ENCODE measurements at places on chromosomes 13 and 19. TPM values are rescaled to one million over a fixed set of nuclear protein-coding genes. Genes with fewer than 3 reads are reported as not detected.

DNA sequence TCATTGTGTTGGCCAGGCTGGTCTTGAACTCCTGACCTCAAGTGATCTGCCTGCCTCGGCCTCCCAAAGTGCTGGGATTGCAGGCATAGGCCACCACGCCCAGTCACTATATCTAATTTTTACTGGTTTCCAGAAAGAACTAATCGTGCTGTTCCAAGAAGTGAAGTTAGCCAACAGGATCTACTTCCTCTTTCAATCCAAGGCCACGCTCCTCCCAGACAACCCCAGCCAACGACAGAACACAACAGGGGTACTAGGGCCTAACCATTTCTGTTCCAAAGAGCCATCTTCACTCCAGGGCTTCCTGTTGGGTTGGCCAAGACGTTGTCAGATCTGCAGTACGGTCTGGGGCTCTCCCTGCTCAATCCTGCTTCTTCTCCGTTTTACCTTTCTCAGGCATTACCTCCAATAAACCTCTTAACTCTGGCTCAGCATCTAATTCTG, 7.0 kb upstream of the LSM14A start:
- no peak for DNase-seq
- no peaks in the 10 kb centered on the region for H3K36me3 ChIP-seq
- no peak overlapping the region for H3K4me3 ChIP-seq
- no peaks in the 10 kb centered on the region for H3K27me3 ChIP-seq

The CLEC4G gene
- not detected for total RNA-seq

- H3K36me3 ChIP-seq: no peaks in the 10 kb centered on the region
- H3K27ac ChIP-seq: no peak overlapping the region
- no peak overlapping the region for H3K4me3 ChIP-seq
- H3K4me1 ChIP-seq: no peaks in the 10 kb centered on the region
- no peaks in the 10 kb centered on the region for H3K27me3 ChIP-seq
These were observed 76.9 kb downstream of the TNFSF13B start for GRCh38 chr13:108346376-108346775.

- peaks cover 15% of the 10 kb centered on the region for H3K36me3 ChIP-seq
- H3K27me3 ChIP-seq: no peaks in the 10 kb centered on the region
- no peaks in the 10 kb centered on the region for H3K4me1 ChIP-seq
- no peak for DNase-seq
- H3K27ac ChIP-seq: peak overlapping the region; percentile 95
- H3K4me3 ChIP-seq: peak overlapping the region; percentile 96
These were observed 594 bp upstream of the ZNF850 start for GRCh38 chr19:36773223-36773579.

DNA sequence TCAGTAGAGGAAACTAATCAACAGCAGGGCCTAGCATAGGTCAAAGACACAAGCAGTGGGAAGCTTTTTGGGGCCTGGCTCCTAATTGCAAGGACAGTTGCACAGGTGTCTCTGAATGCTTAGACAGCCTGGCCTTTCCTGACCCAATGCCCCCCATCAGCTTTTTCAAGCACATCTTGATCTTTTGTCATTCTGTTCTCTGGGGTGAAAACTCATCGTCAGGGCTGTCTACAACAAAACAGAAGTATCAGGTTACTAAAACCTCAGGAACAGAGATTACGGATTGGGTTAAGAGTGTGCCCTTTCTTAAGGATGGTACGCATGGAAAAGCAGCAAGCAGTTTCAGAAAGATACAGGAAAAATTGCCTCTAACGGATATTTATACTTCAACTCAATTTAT, 8.3 kb upstream of the ZNF254 start:
- no peak overlapping the region for H3K4me3 ChIP-seq
- peaks cover 10% of the 10 kb centered on the region for H3K36me3 ChIP-seq
- no peaks in the 10 kb centered on the region for H3K4me1 ChIP-seq

The AP2A1 gene
- 66.5 TPM for total RNA-seq

DNA sequence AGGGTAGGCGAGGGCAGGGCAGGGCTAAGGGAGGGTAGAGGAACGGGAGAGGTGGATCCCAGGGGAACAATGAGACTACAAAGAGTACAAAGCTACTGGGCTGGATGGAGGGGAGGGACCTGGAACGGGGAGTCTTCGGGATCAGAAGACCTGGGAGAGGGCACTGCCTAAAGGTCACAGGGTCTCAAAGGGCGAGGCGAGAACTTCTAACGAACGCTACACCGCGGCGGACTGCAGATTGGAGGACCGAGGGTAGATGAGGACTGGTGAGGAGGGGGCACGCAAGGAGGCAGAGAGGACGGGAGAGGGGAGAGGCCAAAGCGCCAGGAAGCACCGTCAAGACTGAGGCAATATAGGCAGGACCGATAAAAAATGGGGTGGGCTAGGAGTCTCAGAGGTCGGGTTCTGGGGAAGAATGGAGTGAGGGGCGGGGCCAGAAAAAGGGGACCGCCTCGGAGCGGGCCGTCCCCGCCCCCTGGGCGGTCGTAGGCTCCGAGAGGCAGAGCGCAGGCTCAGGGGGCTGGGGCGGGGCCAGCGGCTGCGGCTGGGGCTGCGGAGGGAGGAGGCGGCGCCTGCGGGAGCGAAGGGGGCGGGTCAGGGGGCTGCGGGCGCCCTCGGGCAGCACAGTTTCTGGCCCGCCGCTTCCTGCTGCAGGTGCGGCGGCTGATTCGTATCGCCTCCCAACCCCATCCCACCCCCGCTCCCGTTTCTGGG, 1.3 kb upstream of the KCNC3 start:
- peak; percentile 90 for DNase-seq
- no peaks in the 10 kb centered on the region for H3K36me3 ChIP-seq
- H3K27ac ChIP-seq: no peak overlapping the region
- H3K27me3 ChIP-seq: no peaks in the 10 kb centered on the region
- peak overlapping the region; percentile 52 for H3K4me3 ChIP-seq

The ZFP36 gene
- total RNA-seq: 2.4 TPM

DNA sequence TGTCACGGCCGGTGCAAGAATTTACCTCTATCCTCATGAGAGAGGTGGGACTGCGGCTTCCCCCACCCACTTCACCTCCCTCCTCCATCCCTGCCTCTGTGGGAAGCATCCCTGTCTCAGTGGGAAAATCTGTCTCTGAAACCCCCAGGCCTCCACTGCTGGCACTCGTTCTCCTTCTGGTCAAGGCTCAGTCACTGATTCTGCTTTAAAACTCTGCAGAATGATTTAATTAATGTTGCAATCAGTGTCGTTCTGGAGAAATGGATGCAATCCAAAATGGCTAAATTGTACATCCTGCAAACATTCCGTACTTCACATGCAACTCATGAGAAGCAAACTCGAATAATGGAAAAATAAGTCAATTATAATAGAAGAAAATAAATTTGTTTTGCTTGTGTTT, 5.6 kb downstream of the RASL11A start:
- no peaks in the 10 kb centered on the region for H3K36me3 ChIP-seq
- H3K27me3 ChIP-seq: no peaks in the 10 kb centered on the region
- H3K4me3 ChIP-seq: no peak overlapping the region
- DNase-seq: no peak
- H3K27ac ChIP-seq: no peak overlapping the region

GRCh38 chr19:16042533-16043085, 33.7 kb upstream of the TPM4 start:
- no peaks in the 10 kb centered on the region for H3K4me1 ChIP-seq
- DNase-seq: no peak
- no peak overlapping the region for H3K4me3 ChIP-seq
- no peak overlapping the region for H3K27ac ChIP-seq
- H3K36me3 ChIP-seq: no peaks in the 10 kb centered on the region
- H3K27me3 ChIP-seq: peaks cover 7% of the 10 kb centered on the region

The BRME1 gene
- 10.0 TPM for total RNA-seq

The SIN3B gene
- total RNA-seq: 35.7 TPM
